ENCODE measurements at places on chromosomes 6 and 20. TPM values are rescaled to one million over a fixed set of nuclear protein-coding genes. Genes with fewer than 3 reads are reported as not detected.

- no peak overlapping the region for H3K27ac ChIP-seq
- no peaks in the 10 kb centered on the region for H3K27me3 ChIP-seq
- no peak overlapping the region for H3K4me3 ChIP-seq
- no peaks in the 10 kb centered on the region for H3K4me1 ChIP-seq
- H3K36me3 ChIP-seq, result no peaks in the 10 kb centered on the region
Measured at GRCh38 chr20:54044156-54044555, 26.2 kb downstream of the BCAS1 start.

DNA sequence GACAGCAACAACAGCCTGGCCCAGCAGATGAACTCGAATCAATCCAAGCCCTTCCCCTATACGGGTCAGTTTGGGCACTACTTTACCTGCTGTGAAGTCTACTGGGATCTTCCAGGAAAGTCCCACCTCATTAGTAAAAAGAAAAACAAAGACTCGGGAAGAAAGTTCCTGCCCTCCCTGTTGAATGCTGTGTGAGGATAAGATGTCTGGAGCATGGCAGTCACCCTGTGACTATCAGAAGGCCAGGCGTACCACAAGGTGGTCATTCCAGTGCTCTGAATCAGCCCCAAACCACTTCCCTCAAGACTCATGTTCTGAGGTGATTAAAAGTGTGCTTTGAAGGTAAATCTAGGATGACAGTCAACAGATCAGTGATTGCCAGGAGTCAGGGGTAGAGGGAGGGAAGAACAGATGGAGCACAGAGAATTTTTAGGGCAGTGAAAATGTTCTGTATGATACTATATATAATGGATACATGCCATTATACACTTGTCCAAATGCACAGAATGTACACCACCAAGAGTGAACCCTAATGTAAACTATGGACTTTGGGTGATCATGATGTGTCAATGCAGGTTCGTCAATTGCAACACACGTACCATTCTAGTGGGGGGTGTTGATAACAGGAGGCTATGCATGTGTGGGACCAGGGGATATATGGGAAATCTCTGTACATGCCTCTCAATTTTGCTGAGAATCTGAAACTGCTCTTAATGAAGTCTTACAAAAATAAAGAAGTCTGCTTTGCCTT lies 14.7 kb downstream of the FKBP1A start:
- no peaks in the 10 kb centered on the region for H3K27me3 ChIP-seq
- H3K4me3 ChIP-seq, result no peak overlapping the region
- peak overlapping the region; percentile 83 for H3K27ac ChIP-seq
- peaks cover 2% of the 10 kb centered on the region for H3K36me3 ChIP-seq
- H3K4me1 ChIP-seq, result peaks cover 100% of the 10 kb centered on the region
- DNase-seq, result peak; percentile 72

DNA sequence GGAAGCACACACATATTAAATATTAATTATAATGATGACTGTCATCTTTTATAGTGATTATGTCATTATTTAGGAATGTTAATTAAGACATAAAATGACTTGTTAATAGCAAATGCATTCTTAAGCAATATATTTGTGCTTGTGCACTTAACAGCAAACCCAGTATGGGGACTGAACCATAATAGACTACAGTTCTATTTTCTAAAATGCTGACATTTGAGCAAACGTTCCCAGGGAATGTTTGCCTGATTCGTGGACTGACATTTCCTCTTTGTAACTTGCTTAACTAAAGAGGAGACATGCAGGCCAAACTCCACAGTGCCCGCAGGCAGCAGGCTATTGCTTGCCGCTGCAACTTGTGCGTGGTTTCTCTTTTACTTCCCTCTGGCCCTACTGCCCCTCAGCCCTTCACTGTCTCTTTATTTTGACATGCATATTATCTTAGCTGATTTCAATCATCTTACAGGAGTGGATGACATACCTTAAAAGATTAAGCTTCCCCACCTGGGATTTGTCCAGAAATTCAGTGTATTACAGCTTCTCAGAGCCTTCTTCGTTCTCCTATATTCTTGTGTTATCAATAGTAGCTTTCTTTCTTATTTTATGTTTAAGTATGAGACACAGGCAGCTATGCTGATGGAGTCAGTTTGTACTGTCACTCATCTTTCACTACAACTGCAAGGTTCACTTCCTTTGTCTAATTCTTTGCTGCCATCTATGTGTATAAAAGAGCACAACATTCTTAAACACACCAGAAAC lies 141.5 kb downstream of the GMDS start:
- H3K4me1 ChIP-seq, result peaks cover 21% of the 10 kb centered on the region
- no peaks in the 10 kb centered on the region for H3K27me3 ChIP-seq
- peak; percentile 84 for DNase-seq
- peak overlapping the region; percentile 46 for H3K27ac ChIP-seq

- no peak for DNase-seq
- H3K4me3 ChIP-seq, result no peak overlapping the region
- no peaks in the 10 kb centered on the region for H3K27me3 ChIP-seq
- no peaks in the 10 kb centered on the region for H3K36me3 ChIP-seq
Measured at GRCh38 chr6:47716207-47716606, 17.8 kb downstream of the ADGRF4 start.

DNA sequence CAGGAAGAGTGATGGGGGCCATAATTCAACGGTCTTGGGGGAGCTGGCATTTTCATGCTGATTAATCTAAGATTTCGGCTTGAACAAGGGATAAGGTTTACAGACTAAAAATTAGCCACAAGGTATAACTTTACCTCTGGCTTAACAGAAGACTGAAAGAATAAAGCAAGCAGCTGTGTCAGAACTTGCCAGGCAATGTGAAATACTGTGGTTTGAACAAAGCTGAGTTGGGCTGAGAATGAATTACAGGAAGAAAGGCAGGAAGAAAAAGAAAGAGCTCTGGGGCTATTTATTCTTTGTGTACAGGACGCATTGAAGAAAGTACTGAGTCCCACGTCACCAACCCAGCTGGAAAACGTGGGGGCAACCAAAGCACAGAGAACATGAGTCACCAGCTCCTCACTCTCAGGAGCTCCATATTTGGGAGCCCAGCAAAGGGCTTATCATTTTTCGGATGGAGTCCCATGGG lies 121.5 kb upstream of the NEDD9 start:
- no peaks in the 10 kb centered on the region for H3K36me3 ChIP-seq
- no peaks in the 10 kb centered on the region for H3K27me3 ChIP-seq
- peak; percentile 94 for DNase-seq
- peak overlapping the region; percentile 97 for H3K27ac ChIP-seq

- no peak overlapping the region for H3K4me3 ChIP-seq
- H3K27ac ChIP-seq, result no peak overlapping the region
- H3K4me1 ChIP-seq, result no peaks in the 10 kb centered on the region
- no peaks in the 10 kb centered on the region for H3K36me3 ChIP-seq
- H3K27me3 ChIP-seq, result no peaks in the 10 kb centered on the region
- DNase-seq, result no peak
Measured at GRCh38 chr6:135796643-135797305, 54.7 kb upstream of the PDE7B start.

GRCh38 chr6:161772176-161772575 lies 498.3 kb upstream of the AGPAT4 start:
- no peaks in the 10 kb centered on the region for H3K36me3 ChIP-seq
- DNase-seq, result no peak
- no peaks in the 10 kb centered on the region for H3K27me3 ChIP-seq
- H3K4me3 ChIP-seq, result no peak overlapping the region
- H3K4me1 ChIP-seq, result no peaks in the 10 kb centered on the region
- no peak overlapping the region for H3K27ac ChIP-seq

- no peak overlapping the region for H3K4me3 ChIP-seq
- H3K36me3 ChIP-seq, result no peaks in the 10 kb centered on the region
- H3K27me3 ChIP-seq, result no peaks in the 10 kb centered on the region
- H3K27ac ChIP-seq, result no peak overlapping the region
- no peak for DNase-seq
Measured at GRCh38 chr20:17543531-17544131, 12.5 kb upstream of the BFSP1 start.

DNA sequence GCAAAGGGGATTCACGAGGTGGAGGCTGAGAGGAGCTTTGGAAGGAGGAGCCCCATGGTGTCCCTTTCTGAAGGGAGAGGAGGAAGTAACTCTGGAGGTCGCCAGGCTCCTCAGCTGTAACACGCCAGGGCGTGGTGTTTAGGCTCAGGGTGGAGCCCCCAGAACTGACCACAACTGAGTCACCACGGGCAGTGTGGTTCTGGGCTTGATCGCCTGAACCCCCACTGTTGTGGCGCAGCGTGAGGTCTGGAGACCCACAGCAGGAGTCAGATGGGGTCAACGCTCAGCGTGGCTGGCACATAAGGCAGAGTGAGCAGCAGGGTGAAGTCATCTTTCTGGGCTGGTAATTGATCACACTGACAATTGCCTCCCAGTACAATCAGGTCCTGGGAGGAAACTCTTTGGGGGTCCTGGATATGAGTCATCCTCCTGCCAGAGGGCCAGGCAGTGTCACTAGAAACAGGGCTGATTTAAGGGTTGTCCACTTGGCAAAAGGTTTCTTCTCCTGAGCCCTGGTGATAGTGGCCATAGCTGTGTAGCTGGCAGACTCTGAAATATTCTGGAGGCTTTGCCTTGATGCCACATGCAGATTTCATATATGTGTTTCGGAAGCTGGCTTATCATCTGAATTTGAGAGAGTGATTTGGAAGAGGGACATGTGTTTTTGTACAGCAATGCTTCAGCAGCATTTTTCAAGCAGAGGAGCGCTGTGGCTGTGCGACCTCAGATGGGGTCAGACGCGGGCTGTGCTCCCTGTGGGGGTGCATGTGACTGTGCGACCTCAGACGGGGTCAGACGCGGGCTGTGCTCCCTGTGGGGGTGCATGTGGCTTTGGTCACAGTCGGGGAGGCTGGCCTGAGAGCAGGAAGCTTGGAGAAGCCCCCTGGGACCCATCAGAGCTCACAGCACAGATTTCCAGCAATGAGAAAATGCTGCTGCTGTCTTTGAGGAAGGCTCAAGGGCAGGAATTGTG lies 50.0 kb downstream of the SYNJ2 start:
- DNase-seq, result peak; percentile 72
- H3K36me3 ChIP-seq, result peaks cover 8% of the 10 kb centered on the region
- H3K4me3 ChIP-seq, result no peak overlapping the region
- H3K27me3 ChIP-seq, result no peaks in the 10 kb centered on the region
- H3K4me1 ChIP-seq, result peaks cover 28% of the 10 kb centered on the region

DNA sequence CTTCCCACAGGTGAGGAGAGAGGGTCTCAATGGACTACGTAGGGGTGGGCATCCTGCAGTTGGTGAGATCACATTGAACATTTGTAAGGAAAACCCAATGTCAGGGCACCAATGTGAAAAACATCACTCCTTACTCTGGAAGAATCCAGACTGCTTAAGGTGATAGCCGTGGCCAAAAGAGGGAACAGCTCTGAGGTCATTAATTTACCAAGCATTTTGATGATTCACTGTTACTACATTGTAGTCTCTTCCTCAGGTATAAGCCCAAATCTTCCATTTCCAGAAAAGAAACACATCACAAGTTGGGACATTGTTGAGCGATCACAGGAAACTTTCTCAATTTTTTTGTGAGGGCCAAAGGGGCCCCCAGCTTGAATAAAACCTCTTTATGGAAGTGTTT lies 61.1 kb upstream of the SPTLC3 start:
- H3K4me3 ChIP-seq, result no peak overlapping the region
- no peaks in the 10 kb centered on the region for H3K27me3 ChIP-seq
- H3K27ac ChIP-seq, result no peak overlapping the region
- H3K4me1 ChIP-seq, result no peaks in the 10 kb centered on the region
- DNase-seq, result no peak
- H3K36me3 ChIP-seq, result no peaks in the 10 kb centered on the region

GRCh38 chr6:169849396-169849795 lies 98.0 kb downstream of the ERMARD start:
- peaks cover 24% of the 10 kb centered on the region for H3K4me1 ChIP-seq
- no peaks in the 10 kb centered on the region for H3K36me3 ChIP-seq
- H3K27ac ChIP-seq, result no peak overlapping the region
- no peak for DNase-seq
- no peak overlapping the region for H3K4me3 ChIP-seq

- DNase-seq, result no peak
- no peak overlapping the region for H3K27ac ChIP-seq
- no peaks in the 10 kb centered on the region for H3K36me3 ChIP-seq
- H3K4me1 ChIP-seq, result no peaks in the 10 kb centered on the region
- H3K27me3 ChIP-seq, result no peaks in the 10 kb centered on the region
Measured at GRCh38 chr6:55058682-55059081, 115.6 kb upstream of the HCRTR2 start.

DNA sequence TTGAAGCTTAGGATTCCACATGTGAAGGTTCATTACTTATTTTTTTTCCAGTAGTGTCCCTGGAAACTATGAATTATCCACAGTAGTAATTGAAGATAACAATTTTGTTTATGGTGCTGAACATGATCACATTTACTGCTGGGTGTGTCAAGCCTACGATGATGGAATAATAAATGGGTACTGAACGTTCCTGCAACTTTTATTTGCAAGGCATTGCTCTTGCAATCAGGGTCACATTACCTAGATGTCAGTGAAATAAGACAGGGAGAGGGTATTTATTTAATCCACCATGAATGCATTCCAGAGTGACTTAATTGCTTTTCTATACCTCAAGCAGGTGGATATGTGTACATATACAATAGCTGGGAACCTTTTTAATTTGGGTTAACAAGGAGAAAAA lies 27.0 kb upstream of the MLIP start:
- H3K27ac ChIP-seq, result no peak overlapping the region
- H3K4me1 ChIP-seq, result no peaks in the 10 kb centered on the region
- no peaks in the 10 kb centered on the region for H3K36me3 ChIP-seq
- H3K27me3 ChIP-seq, result no peaks in the 10 kb centered on the region
- DNase-seq, result no peak
- no peak overlapping the region for H3K4me3 ChIP-seq

GRCh38 chr6:82690283-82690682 lies 326.7 kb downstream of the TPBG start:
- H3K36me3 ChIP-seq, result no peaks in the 10 kb centered on the region
- H3K27ac ChIP-seq, result no peak overlapping the region
- no peak overlapping the region for H3K4me3 ChIP-seq
- H3K27me3 ChIP-seq, result no peaks in the 10 kb centered on the region

DNA sequence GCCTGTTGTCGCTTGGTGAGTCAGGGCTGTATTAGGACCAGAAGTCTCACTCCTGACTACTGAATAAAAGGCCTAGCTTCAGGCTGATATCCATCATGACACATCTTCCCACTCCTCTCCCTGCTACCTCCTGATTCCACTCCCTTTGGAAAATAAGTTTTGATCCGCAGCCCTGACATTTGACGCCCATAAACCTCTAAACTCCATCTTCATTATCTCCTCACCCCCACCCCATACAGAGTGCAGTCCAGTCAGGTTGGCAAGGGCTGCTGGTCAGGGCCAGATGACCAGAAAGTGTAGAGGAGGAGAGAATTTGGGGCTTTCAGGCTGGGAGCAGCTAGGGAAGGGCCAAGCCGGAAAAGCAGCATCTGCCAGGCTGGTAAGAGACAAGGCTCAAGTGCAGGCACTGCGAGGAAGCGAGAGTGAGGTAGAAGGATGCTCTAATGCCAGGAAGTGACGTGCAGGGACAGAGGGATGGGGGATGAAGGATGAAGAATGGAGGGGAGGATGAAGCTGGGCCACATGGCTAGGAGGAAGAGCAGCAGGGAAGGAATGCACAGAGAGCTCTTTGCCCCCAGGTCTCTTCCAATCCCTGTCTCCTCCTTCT lies 1.2 kb downstream of the GGT7 start:
- no peak overlapping the region for H3K4me3 ChIP-seq
- peaks cover 12% of the 10 kb centered on the region for H3K4me1 ChIP-seq
- H3K27me3 ChIP-seq, result no peaks in the 10 kb centered on the region
- DNase-seq, result no peak

PRR18 gene
- total RNA-seq, result not detected

CTAGE9 gene
- not detected for total RNA-seq

OSTM1 gene
- 26.4 TPM for total RNA-seq

PTCRA gene
- total RNA-seq, result not detected

HSPA1L gene
- total RNA-seq, result 0.74 TPM

PARD6B gene
- total RNA-seq, result 0.07 TPM

PAK5 gene
- not detected for total RNA-seq

SLC22A23 gene
- total RNA-seq, result 14.3 TPM
